ENCODE measurements at places on chromosomes 1 and 21.

DNA sequence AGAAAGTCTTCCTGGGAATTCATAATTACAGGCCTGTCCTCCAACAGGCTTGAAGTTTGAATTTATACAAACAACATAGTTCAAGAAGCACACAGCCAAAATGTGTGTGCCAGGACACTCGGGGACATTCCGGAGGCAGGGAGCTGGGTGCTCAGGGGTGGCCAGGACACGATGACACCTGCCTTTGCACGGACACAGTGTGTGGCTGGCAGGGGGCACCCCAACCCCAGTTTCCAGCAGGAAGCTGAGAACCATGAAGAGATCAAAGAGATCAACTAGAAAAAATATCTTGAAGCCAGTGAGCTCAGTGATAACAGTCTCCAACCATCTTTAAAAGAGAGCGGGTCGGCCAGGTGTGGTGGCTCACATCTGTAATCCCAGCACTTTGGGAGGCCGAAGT is 32.5 kb upstream of the TRAPPC10 start:
- DNase-seq: no peak

DNA sequence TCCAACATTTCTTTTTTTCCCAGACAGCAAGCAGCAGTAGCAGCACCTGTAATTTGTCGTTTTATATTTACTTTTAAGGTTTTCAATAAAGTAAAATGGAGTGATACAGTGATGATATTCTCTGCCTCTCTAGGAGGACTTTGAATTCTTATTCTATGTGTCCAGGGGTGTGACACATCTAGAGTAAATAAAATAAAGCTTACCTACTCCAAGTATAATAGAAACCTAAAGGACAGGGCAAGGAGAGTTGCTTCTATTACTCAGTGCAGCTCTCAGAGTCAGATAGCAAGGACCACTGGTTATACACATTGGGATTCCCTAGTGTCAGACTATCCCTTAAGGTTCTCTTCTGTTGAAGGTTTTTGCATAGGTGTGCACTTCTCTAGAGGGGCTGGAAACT is 95.9 kb downstream of the LMO4 start:
- DNase-seq: no peak

GRCh38 chr21:38500073-38500472 is 1.8 kb upstream of the ERG start:
- DNase-seq: no peak

- no peak for DNase-seq
These were observed 51.2 kb downstream of the CCDC185 start for GRCh38 chr1:223444411-223444810.

GRCh38 chr21:45850181-45850580 is 131.4 kb upstream of the COL6A1 start:
- DNase-seq: no peak

GRCh38 chr1:36479505-36480051 is 3.1 kb downstream of the CSF3R start:
- DNase-seq: no peak

DNA sequence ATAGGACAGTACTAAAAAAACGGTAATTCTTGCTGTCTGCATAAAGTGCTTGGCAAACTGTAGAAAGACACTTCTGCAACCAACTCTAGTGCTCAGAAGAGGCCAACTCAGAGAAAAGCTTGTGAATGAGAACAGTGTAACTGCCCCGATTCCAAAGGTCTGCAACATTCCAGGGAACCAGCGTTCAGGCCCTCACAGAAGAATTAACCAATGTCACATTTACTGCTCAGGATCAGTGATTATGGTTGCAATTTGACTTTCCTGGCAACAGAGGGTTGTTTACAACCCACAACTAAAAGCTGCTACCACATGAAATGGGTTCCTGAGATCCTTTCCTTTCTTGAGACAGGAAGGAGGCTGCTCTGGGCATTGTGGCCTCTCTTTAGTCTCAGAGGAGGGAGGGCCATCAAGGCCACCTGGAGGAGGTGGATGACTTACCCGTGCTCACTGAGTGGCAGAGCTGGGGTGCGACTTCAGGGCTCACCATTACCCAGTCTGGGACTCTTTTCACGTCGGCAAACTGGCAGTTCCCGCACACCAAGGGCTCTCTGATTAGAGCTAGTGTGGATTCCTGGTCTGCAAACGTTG is 15.3 kb downstream of the SRSF4 start:
- no peak for DNase-seq
